ENCODE measurements at places on chromosomes 12 and 14. TPM values are rescaled to one million over a fixed set of nuclear protein-coding genes. Genes with fewer than 3 reads are reported as not detected.

Gene GLI1
- 0.76 TPM for total RNA-seq

Gene DLGAP5
- total RNA-seq: 10.2 TPM

Gene MEG3
- 396 TPM for total RNA-seq

Gene KCNC2
- total RNA-seq: not detected

Gene CCDC177
- not detected for total RNA-seq

Gene SLC5A8
- not detected for total RNA-seq
